ENCODE measurements at places on chromosomes 3 and 15.

DNA sequence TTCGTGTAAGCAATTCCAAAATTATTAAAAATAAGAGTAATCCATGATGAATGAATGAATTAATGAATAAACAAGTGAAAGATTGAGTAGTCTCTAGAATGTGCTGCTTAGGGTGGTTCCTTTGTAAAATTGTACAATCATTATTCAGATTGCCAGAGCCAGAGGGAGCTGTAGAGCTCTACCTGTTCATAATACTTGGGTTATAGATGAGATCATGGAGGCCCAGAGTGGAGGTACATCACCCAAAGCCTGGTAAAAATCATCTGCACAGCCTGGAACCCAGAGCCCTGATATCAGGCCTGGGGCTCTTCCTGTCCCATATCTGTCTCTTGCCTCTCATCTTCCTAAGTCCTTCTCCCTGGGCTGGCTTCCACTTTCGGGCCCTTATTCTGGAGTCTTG lies 297.2 kb downstream of the RPLP1 start:
- no peak for DNase-seq

GRCh38 chr3:9238721-9239295 lies 10.6 kb downstream of the SRGAP3 start:
- no peak for DNase-seq

DNA sequence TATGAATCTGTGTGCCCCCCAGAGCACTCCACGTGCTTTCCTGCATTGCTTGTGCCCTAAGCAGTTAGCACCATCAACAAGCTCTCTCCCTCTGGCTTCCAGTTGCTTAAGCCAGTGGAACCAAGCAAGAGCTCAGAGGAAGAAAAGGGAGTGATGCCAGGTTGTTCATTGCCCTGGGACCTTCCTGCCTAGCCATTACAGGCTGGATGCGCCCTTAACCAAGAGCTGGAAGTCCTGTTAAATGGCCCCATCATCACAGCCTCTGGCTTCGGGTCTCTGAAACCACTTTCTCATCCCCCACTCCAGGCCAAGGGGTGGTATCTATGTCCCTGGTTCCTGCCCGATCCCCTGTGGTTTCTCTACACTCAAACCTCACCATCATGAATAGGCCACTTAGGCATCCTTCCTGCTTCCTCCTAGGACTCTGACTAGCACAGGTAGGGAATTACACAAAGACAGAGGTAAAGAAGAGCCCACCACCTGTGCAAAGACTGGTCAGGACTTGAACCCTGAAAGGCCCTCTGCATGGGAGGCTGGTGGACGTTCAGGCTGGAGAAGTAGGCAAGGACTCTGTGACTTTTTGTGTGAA lies 309.5 kb upstream of the TRIM42 start:
- DNase-seq, result no peak

DNA sequence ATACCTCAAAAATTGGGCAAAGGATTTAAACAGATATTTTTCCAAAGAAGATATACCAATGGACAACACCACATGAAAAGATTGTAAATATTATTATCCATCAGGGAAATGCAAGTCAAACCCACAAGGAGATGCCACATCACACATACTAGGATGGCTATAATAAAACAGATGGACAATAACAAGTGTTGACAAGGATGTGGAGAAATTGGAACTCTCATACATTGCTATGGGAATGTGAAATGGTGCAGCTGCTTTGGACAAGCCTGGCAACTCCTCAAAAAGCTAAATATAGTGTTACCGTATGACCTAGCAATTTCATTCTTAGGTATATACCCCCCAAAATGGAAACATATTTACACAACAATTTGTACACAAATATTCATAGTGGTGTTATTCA lies 59.3 kb downstream of the PPCDC start:
- no peak for DNase-seq

- DNase-seq, result no peak
Observed at GRCh38 chr3:122915300-122916055, 112.1 kb downstream of the SEMA5B start.

- DNase-seq, result no peak
Observed at GRCh38 chr3:134542287-134542958, 56.6 kb downstream of the CEP63 start.

- no peak for DNase-seq
Observed at GRCh38 chr15:43879386-43880355, 52.9 kb downstream of the WDR76 start.

DNA sequence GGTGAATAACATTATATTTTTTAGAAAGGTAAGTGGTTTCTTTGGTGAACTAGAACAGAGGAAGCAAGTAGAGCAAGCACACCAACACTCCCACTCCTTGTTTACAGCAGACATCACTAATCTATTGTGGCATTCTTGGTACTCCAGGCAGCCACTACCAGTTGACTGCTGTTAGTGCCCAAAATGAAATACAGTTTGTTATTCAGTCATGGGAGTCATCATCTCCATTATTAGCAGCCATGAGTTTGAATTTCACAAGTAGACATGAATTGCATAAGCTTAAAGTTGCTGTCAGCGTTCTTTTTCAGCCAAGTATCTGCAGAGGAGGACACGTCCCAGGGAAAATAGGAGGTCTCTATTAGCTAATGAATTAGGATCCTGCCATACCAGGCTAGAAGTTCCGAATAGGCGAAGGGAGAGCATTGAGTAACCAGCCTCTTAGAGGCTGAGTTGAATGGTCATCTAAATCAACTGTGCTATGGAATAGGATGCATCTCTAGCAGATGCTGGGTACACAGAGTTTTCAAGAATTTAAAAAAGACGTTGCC lies 252.7 kb upstream of the ICE2 start:
- DNase-seq, result no peak

DNA sequence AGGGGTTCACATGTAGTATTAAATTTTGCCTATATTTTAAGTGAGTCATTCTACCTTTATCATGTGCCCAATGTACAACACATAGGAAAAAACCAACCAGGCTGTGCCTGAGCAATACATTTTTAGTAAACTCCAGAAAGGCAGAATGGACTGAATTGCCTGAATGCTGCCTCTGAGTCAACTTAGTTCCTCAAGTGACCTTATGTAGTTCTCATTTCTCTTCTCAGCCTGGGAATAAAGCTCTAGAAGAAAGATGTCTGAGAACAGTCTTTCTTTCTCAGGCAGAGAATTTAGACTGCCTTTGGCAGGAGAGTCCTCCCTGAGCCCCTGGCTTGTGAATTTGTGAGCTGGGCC lies 13.0 kb downstream of the ST3GAL6 start:
- DNase-seq, result no peak

GRCh38 chr3:114400371-114400770 lies 106.5 kb downstream of the TIGIT start:
- DNase-seq, result no peak

DNA sequence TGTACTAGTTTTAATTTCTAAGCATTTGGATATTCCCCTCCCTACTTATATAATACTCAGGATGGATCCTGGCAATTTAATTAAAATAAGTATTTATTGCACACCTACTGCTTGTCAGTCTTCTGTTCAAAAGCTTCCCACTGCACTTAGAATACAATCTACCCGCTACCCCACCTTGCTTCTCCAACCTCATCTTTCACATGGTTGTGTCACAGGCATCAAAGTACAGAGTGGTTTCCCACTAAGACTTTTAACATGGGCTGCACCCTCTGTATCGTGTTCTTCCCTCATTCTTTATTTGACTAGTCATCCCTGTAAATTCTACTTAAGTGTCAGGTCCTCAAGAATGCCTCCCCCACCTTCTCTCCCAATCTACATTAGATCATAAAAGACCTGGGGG lies 35.0 kb downstream of the RIOX2 start:
- DNase-seq, result no peak

GRCh38 chr15:26235864-26236263 lies 372.7 kb upstream of the ATP10A start:
- DNase-seq, result no peak

DNA sequence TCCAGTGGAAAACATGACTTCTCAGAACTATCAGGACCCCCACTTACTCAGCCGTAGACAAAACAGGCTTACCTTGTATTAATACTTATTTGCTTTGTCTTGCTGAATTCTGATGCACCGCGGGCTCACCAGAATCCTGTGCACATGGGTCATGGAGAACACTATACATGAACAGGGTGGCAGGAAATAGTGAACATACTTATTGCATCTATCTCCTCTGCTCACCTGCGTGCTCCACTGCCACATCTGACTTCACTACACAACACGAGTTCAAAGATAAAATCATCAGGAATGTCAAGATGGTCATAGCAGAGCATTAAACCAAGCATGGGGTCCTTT lies 10.7 kb upstream of the MAPK6 start:
- DNase-seq, result no peak

- DNase-seq, result no peak
Observed at GRCh38 chr3:188351648-188352047, 197.7 kb downstream of the LPP start.

GRCh38 chr3:16600780-16601536 lies 4.3 kb downstream of the DAZL start:
- peak; percentile 67 for DNase-seq

DNA sequence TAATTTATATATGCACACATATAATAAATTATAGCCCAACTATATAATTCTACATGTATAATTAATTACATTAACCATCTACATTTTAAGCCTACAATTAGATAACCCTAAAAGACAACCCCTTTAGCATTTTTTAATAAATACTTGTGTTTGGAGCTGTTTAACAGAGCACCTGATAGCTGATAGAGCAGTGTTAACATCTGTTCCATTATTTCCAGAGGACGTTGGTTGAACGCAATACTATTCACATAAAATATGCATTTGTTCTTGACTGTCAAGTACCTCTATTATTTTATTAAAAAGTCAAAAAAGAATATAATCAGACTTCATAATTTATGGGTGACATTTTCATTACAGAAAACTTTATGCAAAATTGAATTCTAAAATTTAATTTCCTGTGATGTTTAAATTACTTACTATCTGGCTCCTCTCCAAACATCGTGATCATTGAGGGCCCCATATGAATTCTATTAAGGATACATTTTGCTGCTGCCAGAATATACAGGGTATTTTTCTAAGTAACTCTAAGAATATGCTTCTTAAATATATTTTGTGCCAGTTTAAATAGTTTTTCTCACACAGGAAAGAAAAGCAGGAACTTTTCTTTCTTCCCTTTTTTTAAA lies 234.3 kb downstream of the SHOX2 start:
- DNase-seq, result no peak

GRCh38 chr15:52804526-52805081 lies 14.5 kb upstream of the ONECUT1 start:
- DNase-seq, result no peak

DNA sequence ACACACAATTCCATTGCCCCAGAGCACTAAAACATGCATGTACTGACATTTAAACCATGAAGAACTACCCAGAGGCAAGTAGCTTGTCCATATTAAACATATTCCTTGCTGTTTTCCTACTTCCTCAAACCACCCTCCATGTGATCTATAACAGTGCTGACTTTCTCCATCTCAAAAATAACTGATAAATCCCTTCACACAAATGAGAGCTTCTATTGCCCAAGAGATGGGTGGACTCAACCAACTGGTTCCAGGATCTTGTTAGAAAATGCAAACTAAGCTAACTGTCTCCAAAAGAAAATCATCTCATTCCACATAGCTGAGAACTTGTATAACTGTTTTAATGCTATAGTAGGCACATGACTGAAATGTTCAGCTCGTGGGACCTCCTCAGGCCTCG lies 29.6 kb downstream of the DCLK3 start:
- DNase-seq, result no peak

Measured in central memory CD4-positive, alpha-beta T cell (primary cell).